ENCODE measurements at places on chromosomes 6 and 20.
A peak's percentile ranks its signal among the peaks of the same experiment; 100 is the strongest.

- no peak for DNase-seq
These were observed 173.0 kb downstream of the GMDS start for GRCh38 chr6:2072453-2072852.

DNA sequence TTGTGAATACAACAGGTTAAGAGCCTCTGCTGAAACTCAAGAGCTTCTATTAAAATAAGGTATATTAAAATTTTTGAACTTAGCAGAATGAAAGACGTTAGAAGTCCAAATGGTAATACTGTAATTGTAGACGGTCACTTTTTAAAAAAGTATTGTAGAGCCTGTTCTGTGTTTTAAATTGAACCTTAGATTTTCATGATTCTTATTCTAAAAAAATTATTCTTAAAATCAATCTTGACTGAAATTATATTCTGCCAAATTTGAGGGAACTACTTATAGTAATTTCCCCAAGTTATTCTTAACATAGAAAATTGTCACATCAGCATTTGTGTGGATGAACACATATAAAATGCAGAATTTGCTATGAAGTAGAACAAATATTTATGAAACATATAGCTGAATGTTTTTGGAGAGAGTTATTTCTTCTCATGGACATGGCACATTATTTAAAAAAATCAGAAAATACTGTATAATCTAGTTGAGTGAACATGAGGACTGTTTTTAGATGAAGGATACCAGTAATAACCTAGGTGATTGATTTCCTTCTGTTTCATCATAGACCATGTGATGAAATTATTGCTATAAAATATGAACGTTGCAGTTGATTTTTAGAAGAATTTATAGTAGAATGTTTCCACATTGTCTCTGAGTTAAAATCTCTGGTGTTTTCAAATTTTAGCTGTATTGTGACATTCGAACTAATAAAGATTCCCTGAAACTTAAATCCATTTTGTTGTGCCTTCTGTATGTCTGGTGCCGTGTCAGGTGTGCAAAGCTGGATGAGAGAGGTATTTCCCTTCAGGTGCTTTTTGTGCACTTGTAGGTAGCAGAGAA is 2.8 kb downstream of the TBPL1 start:
- DNase-seq, result no peak

DNA sequence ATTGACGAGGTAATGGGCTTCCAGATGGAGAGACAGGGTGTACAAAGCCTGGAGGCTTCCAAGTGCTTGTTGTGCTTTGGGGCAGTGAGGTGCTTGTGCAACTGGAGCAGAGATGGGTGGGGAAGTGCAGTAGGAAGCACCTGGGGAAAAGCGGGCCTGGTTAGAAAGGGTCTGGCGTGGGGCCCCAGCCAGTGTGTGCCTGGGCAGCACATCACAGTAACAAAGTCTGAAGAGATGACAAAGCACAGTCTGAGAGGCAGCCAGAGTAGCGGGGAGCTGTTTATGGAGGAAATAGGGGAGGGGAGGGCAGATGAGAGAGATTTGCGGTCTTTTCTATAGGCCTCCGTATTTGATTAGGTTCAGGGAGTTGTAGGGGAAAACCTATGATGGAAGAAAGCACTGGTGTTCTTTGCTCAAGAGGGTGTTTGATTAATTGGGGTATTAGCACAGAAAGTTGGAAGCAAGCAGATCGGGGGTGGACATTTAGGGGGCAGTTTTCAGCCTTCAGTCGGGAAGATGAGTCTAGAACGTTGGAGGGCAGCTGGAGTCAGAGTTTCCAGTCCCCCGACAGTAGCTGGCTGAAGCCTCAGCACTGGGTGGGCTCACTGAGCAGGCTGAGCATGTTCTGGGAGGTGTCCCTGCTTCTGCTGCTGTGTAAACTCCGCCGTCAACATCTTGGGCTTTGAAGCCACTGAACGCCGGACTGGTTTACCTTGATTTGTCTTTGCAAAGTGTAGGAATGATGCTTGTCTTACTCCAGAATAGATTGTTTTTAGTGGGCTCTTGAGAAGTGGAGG is 15.5 kb upstream of the MROH8 start:
- DNase-seq, result peak; percentile 44

GRCh38 chr20:37345339-37346235 is at the start of gene SRC:
Gene SRC, plus strand, starts transcription at chr20:37346140. Its CDS starts 38,014 bp downstream, at chr20:37384154.
- DNase-seq, result peak; percentile 58

GRCh38 chr6:150635906-150636514 is 36.3 kb downstream of the PLEKHG1 start:
- DNase-seq, result no peak

- no peak for DNase-seq
These were observed 19.7 kb downstream of the UBE2V1 start for GRCh38 chr20:50093240-50093639.

GRCh38 chr6:32969685-32970412 is 1.5 kb downstream of the BRD2 start:
- peak; percentile 71 for DNase-seq

GRCh38 chr6:54386295-54386694 is 78.1 kb downstream of the TINAG start:
- DNase-seq, result no peak

GRCh38 chr6:129679275-129679674 is 30.7 kb downstream of the ARHGAP18 start:
- no peak for DNase-seq

DNA sequence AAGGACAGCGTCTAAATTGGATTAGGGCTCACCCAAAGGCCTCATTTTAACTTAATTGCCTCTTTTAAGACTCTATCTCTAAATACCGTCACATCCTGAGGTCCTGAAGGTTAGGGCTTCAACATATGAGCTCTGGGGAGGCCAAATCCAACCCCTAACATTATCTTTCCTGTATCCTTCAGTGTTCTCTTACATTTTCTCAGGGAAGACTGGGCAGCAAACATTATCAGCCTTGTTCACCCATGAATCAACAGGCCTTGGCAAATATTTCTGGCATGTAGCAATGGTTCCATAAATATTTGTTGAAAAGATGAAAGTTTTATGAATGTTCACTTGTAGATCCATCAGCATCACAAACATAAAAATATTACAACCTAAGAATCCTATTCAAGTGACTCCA is 24.6 kb upstream of the FOXF2 start:
- DNase-seq, result no peak

DNA sequence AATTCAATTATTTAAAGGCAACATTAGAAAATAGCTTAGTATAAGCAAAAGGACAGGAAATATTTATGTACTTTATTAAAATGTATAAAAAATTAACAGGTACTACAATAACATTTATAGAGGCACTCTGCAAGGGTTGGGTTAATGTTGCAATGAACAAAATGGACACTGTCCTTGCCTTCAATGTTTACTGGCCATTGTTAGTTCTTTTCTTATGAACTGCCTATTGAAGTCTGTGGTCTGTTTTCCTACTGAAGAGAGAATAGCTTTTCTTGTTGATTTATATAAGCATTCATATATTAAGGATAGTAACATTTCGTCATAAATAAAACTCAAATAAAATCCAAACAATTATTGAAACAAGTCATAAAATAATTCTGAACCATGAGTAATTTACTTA is 135.3 kb upstream of the BEND6 start:
- no peak for DNase-seq

- no peak for DNase-seq
These were observed 1.2 kb downstream of the AKAP12 start for GRCh38 chr6:151240791-151241642.

- DNase-seq, result no peak
These were observed 99.9 kb downstream of the BANF2 start for GRCh38 chr20:17799575-17800227.

- DNase-seq, result no peak
These were observed 1.2 kb downstream of the ATF6B start for GRCh38 chr6:32126880-32127279.

GRCh38 chr20:9021216-9021615 is 47.7 kb upstream of the PLCB4 start:
- DNase-seq, result no peak

DNA sequence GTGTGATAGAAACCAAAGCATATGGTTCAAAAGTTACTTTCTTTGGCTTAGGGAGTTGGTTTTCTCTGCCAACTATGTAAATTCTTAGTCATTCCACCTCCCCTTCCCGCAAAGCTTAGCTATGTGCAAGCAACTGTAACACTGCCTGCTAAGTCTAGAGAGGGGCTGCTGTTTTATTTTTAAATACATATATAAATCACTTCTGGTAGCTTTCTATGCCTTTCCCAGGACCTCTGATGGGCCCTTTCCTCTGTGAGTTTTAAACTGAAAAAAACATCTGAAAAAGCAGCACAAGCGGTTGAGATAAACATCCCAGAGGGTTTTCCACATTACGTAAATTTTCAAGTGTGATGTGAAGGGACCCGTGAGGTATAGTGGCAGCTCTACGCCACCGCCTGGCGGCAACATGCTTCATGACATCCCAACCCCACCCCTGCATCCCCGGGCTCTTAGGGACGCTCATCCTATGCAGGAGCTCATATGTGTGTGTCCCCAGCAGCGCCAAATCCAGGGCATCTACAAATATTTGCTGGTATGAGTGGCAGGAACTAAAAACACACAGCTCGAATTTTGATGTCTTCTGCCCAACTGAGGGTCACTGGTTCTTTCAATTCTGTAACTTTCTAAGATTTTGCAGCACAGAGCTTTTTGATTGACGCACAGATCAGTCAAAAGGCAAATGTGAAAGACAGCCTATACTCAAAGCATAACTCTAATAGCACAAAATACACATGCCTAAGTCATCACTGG is 12.7 kb downstream of the SAYSD1 start:
- DNase-seq, result peak; percentile 20

- no peak for DNase-seq
These were observed 45.2 kb downstream of the PLAGL2 start for GRCh38 chr20:32162351-32162750.

GRCh38 chr20:53055367-53056067 is 83.4 kb downstream of the TSHZ2 start:
- DNase-seq, result no peak

DNA sequence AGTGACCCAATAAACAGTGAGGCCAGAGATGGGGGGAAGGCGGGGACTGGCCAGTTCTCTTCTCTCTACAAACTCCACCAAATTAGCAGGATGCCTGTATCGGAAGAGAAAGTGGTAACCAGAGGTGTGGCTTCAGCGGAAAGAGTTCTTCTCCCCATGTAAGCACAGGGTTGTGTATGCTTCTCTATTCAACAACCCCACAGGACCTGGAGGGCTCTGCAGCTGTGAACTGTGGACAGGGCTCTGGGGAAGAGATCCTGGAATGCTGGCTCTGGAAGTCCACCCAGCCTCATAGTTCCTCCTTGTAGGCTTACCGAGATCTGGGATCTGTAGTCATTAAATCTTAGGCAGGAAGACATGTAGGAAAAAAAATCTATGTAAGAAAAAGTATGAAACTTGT is 186.2 kb downstream of the FOXC1 start:
- DNase-seq, result no peak

GRCh38 chr20:60057866-60058807 is 99.9 kb downstream of the CDH26 start:
- peak; percentile 48 for DNase-seq

DNA sequence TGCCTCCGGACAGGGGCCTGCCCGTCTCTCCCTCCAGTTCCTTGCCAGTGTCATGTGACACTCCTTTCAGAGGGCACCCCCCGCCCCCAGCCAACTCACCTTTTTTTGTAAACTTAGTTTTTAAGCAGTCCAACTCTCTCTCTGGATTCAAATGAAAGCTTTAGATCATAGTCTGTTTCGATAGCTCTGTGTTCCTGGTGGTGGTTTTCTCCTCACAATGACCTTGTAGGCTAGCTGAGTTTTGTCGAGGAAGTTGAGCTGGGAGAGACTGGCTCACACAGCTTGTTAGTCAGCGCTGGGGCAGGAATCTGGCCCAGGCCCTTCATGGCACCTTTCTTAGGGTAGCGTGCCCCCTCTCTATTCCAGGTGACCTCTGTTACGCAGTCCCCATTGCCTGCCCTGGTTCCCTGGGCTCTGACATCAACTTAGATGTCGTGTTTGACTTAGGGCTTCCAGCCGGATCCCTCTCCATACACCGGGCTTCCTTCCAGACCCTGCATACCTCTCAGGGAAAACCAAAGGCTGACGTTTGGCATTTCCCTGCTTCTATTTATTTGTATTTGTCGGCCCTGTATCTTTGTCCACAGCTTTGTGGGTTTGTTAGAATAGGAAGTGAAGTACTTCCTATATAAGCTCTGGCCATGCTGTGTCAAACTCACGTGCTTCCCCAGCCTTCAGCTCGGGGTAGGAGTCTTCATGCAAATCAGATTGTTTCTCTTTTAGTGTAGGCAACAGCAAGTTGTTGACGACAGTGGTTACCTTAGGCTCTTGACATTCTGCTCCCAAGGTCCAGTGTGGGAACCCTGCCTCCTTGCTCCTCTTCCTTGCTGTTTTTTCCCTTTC is 12.7 kb downstream of the IGF2R start:
- no peak for DNase-seq

DNA sequence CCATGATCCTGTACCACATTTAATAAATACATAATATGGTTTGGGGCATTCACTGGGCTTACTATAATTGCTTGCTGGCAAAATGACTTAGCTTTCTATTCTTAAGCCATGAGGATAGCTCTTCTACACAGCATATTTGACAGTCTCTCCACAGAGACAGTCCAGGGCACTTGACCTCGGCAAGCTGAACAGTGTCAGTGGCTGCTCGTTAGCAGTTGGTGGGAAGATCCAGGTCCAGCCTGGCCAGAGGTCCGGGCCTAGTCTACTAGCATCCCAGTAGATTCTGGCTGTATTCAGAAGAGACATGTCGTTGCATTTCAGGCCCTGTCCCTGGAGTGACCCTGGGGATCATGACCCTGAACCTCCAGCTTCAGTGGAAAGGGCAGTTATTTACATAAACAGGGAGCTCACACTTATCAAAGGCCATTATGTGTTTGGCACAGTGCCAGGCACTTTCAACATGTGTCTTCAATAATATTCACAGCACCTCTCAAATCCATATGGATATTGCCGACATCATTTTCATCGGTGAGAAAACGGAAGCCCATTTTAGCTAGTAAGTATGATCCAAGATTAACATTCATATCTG is 139.0 kb downstream of the IMPG1 start:
- DNase-seq, result no peak

DNA sequence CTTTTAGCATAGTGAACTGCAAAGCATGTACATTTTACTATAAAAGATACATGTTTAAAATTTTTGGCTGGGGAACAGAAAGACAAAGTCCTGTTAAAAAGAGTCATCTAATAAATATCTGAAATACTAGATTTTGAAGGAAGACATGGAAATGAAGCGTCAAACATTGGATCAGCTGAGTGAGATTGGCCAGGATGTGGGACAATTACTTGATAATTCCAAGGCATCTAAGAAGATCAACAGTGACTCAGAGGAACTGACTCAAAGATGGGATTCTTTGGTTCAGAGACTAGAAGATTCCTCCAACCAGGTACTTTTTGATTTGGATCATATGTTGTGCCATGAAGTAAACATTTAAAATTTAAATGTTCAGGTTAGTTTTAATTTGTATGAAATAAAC is 162.3 kb downstream of the UTRN start:
- no peak for DNase-seq

All from CD8-positive, alpha-beta T cell (primary cell).